Calu3 (cell line): ENCODE measurements at places on chromosomes 5 and 9. TPM values are rescaled to one million over a fixed set of nuclear protein-coding genes. Genes with fewer than 3 reads are reported as not detected.

GRCh38 chr5:9834871-9835770 lies 205.0 kb upstream of the TAS2R1 start:
- peaks cover 66% of the 10 kb centered on the region for H3K27me3 ChIP-seq
- no peak for DNase-seq

GRCh38 chr5:151470439-151470838 lies 23.0 kb downstream of the SLC36A1 start:
- DNase-seq: no peak
- H3K36me3 ChIP-seq: peaks cover 2% of the 10 kb centered on the region
- H3K4me1 ChIP-seq: no peaks in the 10 kb centered on the region
- H3K27me3 ChIP-seq: no peaks in the 10 kb centered on the region
- no peak overlapping the region for H3K4me3 ChIP-seq
- no peak overlapping the region for H3K27ac ChIP-seq

DNA sequence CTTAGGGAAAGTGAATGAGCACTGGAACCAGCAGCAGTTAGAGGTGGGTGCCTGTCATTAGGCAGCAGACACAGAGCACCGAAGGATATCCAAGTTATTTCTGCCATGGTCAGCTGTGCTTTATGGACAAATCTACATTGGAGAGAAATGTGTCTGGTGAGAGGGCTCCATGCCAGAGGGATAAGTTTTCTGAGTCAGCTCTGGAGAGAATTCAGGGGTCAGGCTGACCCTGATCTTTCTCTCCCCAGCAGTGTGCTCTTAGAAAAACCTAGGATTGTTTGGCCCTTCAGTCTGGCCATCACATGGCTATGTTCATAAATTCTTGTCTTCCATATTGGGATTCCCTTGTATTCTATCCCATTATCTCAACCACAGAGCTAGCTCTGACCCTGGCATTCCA lies 8.9 kb upstream of the IL17B start:
- H3K27ac ChIP-seq: no peak overlapping the region
- H3K4me1 ChIP-seq: no peaks in the 10 kb centered on the region
- H3K36me3 ChIP-seq: no peaks in the 10 kb centered on the region
- DNase-seq: no peak
- no peak overlapping the region for H3K4me3 ChIP-seq

- H3K27ac ChIP-seq: no peak overlapping the region
- no peaks in the 10 kb centered on the region for H3K27me3 ChIP-seq
- DNase-seq: no peak
- H3K36me3 ChIP-seq: peaks cover 4% of the 10 kb centered on the region
Measured at GRCh38 chr9:6564868-6565267, 80.7 kb downstream of the GLDC start.

- no peaks in the 10 kb centered on the region for H3K4me1 ChIP-seq
- H3K27ac ChIP-seq: no peak overlapping the region
- no peaks in the 10 kb centered on the region for H3K27me3 ChIP-seq
Measured at GRCh38 chr9:79665931-79666330, 94.2 kb downstream of the TLE4 start.

- H3K27me3 ChIP-seq: no peaks in the 10 kb centered on the region
- H3K4me1 ChIP-seq: no peaks in the 10 kb centered on the region
Measured at GRCh38 chr9:35385042-35385441, 104.9 kb upstream of the RUSC2 start.

DNA sequence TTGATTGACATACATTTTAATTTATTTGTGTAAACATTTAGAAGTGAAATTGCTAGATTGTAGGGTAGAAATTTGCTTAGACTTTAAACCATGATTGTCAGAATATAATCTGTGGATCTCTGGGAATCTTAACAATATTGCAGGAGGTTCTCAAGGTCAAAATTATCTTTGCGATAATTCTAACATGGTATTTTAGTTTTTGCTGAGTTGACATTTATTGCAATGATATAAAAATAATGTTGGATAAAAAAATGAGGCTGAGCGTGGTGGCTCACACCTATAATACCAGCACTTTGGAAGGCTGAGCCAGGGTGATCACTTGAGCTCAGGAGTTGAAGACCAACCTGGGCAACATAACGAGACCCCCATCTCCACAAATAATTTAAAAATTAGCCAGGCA lies 70.3 kb upstream of the SGCD start:
- H3K36me3 ChIP-seq: no peaks in the 10 kb centered on the region
- no peak for DNase-seq
- H3K4me3 ChIP-seq: no peak overlapping the region
- H3K27ac ChIP-seq: no peak overlapping the region

The FOXD4L6 gene
- total RNA-seq: 0.28 TPM in 1 of 2 replicates, not detected in the other
